ENCODE measurements at places on chromosomes 6 and 20. TPM values are rescaled to one million over a fixed set of nuclear protein-coding genes. Genes with fewer than 3 reads are reported as not detected.

PXT1 gene
- total RNA-seq: 0.09 TPM

DNMT3B gene
- total RNA-seq: 5.0 TPM

SLCO4A1 gene
- 0.43 TPM for total RNA-seq

WFDC5 gene
- not detected for total RNA-seq

HLA-DRB1 gene
- total RNA-seq: 1.5 TPM

- no peak for DNase-seq
These were observed 31.4 kb upstream of the TASP1 start for GRCh38 chr20:13670160-13670559.

GRCh38 chr20:54083459-54083858 lies 13.1 kb upstream of the BCAS1 start:
- no peak for DNase-seq

DNA sequence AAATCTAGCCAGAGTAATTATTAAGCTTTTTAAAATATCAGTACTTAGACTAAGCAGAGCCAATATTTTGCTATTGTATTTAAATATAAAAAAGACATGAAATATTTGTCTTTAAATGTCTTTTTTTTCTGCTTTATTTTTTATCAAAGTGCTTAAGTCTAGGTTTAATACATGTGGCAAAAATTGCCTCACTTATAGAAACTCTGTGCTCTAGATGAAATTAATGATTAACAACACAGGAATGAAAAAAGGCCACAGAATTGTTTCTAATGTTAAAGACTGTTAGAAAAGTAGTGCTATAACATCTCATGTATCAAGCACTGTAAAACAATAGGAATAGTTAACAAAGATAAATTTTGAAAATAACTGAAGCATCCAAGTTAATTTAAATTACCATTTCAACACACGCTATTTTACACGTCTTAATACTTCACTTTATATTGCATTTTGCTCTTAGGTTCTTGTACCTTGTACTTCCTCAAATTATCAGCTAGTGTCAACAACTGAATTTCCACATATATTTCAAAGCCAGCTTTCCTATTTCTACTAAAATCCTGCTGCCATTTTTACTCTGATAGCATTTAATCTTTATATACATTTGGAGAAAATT lies 1515.1 kb downstream of the HACE1 start:
- DNase-seq: no peak

- no peak for DNase-seq
These were observed 110.4 kb downstream of the SYCP2 start for GRCh38 chr20:59823030-59823423.

GRCh38 chr6:101397199-101397598 lies 3.7 kb downstream of the GRIK2 start:
- peak; percentile 14 for DNase-seq

DNA sequence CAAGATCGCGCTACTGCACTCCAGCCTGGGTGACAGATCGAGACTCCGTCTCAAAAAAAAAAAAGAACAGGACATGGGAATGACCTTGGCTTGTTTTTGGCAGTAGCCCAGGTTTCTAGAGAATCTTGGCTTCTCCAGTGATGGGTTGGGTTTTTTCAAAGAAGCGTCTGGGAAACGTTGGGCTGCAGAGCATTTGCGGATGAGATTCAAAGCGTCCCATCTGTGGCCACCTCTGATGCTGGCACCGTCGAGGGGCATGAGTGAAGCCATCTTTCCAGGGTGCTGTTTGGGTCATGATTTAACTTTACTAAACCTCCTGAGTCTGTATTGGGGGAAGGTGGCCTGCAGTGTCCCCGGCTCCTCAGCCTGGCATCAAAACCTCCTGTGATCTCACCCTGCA lies 43.2 kb upstream of the SRF start:
- no peak for DNase-seq

GRCh38 chr6:25103603-25104002 lies 167.8 kb upstream of the RIPOR2 start:
- DNase-seq: no peak

DNA sequence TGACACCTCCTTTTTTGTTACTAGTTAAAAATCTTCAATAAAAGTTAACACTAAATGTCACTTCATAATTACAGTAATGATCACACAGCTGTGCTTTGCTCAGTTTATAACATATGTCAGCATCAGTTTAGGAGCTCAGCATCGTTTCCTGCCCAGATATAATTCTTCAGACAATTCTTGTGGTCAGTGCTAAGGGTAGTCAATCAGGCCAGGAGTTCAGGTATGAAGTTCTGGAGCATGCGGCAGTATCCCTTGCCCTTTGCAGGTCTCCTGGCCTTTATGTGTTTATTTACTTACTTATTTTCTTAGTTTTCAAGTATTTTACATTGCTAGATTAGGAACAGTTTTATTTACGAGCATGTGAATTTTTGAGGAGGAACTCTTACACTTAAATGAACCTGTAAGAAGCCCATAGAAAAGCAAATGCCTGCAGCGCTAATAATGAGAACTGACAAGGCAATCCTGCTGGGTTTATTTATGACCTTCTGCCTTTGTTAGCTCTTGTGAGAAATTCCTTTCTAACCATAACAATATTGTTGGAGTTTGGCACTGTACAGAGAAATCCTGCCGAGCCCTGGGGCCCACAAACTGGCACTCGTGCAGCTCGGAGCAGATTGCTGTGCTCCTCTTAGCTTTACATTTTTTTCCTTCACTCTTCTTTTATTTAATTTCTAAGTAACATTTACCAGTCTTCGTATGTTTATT lies 252.8 kb downstream of the TMEM242 start:
- DNase-seq: peak; percentile 55

DNA sequence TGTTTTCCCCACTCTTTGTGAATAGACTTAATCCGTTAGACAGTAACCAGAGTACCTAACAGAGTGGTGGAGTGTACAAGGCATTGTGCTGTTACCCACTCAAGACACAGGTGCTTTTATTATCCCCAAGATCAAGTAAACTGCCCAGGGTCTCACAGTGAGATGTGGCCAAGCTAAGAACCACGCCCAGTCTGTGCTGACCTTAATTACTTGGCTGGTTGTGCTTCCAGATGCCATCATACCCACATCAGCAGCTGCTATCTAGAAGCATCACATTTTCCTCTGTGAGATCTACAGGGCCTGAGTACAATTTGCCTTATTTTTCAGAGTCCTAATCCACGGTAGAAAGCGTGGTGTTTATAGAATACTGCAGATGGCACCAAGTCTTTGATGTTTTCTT lies 70.3 kb downstream of the GFRA4 start:
- no peak for DNase-seq

DNA sequence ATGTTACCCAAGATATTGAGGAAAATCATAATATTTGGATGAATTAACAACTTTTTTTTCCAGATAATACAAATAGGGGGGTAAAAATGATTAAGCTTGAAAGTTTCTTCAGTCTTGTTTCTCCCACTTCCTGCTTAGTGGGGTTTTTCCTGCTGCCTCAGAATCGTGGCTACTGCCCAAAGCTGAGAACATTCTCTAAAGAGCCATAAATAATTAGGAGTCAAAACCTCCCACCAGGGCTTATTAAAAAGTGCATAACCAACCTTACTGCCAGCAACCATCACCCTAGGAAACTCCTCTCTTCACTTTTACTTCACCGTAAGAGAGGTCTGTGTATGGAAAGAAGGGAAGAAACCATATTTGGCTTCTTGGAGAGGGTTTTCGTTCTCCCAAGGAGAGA lies 9.0 kb upstream of the LCA5 start:
- DNase-seq: peak; percentile 72

- peak; percentile 77 for DNase-seq
These were observed 26.2 kb upstream of the MMP24 start for GRCh38 chr20:35200267-35200666.

DNA sequence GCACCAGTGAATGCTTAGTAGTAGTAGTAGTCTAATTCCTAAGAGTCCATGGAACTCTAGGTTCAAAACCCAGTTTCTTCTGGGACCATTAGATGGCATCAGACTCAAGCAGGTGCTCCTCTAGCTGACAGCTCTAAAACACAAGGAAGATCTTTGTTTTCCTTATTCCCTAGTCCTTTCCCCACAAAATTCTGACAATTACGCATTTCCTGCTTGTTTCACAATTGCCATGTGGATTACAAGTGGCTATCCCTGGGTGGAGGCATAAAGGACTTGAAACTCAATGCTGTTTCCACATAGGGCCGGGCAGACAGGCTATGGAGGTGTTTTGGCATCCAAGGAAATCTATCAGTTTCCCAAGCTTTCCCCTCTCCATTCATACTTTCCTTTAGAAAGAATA lies 9.2 kb upstream of the HLA-DOB start:
- peak; percentile 21 for DNase-seq

DNA sequence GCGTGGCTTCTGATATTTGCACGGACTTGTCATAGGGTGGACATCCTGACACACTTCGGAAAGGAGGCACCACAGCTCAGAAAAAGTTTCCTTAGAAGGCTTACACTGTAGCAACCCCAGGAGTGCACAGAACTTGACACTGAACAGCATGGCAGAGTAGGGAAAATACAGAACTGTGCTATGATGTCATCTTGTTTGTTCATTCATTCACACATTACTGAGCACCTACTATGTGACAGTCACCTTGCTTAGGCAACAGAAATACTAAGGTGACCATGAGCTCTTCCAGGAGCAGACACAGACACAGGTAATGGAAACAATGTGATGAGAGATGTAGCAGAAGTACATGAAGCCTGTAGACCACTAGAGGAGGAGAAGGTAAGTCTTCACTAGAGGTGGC lies 2.5 kb upstream of the PIGT start:
- no peak for DNase-seq

DNA sequence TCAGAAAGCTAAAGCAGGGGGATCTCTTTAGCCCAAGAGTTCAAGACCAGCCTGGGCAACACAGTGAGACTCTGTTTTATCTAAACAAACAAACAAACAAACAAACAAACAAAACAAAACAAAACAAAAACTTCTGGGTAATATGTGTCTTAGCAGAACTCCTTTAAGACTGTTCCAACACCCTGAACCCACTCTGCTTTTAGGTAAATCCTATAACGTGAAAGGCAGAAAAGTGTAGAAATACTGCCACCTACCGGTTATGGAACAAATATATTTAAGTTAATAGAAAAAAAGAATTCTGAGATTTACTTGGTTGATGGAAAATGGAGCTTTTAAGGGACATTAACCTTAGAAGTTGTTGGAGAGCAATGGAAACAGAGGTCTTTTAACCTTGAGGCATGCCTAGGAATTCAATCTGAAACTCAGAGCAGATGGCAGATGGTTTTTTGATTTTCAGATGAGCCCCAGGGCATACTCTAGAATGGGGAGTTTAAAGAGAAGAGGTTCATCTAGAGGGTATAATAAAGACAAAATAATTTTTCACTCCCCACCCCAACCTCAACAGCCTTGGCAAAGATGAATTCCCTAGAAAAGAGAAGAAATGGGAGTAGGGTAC lies 38.5 kb downstream of the SOD2 start:
- DNase-seq: peak; percentile 34

DNA sequence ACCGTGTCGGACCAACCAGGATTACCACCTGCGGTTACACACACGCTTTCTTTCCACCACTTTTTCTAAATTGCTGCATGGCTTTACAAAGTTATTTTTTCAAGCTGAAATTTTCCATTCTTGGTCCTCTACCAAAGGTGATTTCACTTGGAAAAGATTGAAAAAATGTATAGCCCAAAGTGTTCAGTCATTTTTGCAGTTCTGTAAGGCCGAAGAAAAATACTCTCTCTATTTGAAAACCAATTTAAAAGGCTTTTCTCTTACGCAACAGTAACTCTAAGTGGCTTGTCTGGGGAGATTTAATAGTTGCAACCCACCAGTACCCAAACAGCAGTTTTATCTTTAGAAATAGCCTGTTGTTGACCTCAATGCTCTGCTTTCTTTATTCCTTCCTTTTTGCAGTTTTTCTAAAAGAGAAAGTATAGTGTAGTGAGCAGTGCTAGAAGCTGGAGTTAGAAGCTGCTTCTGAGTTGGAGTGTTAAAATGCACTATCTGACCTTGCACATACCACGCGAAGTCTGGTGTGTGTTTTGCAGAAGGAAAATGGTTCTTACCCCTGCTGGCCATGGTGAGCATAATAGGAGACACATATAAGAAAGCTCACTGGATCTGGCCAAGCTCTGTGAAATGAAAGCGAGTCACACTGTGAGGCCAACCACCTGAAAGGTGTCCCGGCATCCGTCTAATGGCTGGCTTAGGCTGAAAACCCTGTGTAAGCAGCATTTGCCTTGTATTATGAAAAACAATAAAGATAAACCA lies 271.6 kb upstream of the PRND start:
- DNase-seq: peak; percentile 47

GRCh38 chr6:140043762-140044378 lies 669.4 kb upstream of the CITED2 start:
- peak; percentile 59 for DNase-seq

GRCh38 chr6:13226071-13226470 lies 102.3 kb downstream of the TBC1D7 start:
- DNase-seq: no peak

DNA sequence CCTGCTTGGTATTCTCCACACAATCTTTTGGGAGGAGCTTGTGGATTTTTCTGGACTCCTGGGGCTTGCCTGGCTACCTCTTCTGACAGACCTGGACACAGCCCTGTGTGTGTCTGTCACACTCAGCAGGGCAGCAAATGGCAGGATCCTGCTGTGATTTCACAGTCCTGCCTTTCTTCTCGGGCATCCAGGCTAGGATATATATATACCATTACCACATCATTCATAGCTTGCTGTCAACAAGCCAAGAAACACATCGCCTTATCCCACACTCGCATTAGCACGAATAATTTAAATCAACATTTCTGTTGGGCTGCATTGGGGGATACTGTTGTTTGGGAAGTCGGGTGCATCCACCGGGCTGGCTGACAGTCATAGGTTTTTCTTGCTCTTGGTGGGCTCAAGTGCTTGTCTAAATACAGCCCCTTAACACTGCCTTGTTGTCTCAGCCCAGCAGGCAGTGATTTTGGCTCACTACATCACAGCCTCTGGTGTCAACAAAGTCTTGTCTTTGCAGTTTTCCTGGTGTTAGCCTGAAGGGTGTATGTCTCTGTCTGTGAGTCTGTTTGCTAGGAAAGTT lies 154.9 kb upstream of the FERMT1 start:
- no peak for DNase-seq

- DNase-seq: peak; percentile 64
These were observed 116.5 kb downstream of the TCP11 start for GRCh38 chr6:35024551-35025054.

GRCh38 chr6:143603455-143603854 lies 74.3 kb upstream of the PHACTR2 start:
- no peak for DNase-seq

DNA sequence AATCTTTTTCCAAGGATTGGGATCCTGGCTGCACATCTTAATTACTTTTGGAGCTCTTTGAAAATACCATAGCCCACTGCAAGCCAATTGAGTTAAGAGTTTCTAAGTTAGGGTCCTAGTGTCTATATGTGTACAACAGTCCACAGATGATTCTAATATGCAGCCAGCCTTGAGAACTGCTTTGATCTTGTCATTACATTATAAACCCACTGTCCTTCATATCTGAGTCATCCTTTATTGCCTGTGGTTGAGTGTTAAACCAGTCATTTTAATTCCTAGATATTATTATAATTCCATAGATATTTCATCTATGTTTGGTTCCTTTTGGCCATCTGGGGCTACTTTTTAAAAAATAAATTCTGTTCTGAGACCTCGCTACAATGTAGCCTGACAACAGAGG lies 24.1 kb downstream of the MCM8 start:
- no peak for DNase-seq

- DNase-seq: peak; percentile 40
These were observed at the start of gene B4GALT5 for GRCh38 chr20:49713753-49714712. B4GALT5 (minus strand) TSS chr20:49713878; CDS start chr20:49713690, 188 bp downstream.
